Renal cortical epithelial cell (primary cell): ENCODE measurements at places on chromosomes 7 and 10. TPM values are rescaled to one million over a fixed set of nuclear protein-coding genes. Genes with fewer than 3 reads are reported as not detected.

- no peak for DNase-seq
Measured at GRCh38 chr10:133237241-133237587, 441 bp upstream of the VENTX start.

C10orf105 gene
- not detected in 2 replicates for total RNA-seq

PLEKHS1 gene
- under 0.01 and 0.45 TPM in 2 replicates for total RNA-seq

- no peak for DNase-seq
Measured at GRCh38 chr7:20438694-20439376, 108.1 kb downstream of the ITGB8 start.

DNA sequence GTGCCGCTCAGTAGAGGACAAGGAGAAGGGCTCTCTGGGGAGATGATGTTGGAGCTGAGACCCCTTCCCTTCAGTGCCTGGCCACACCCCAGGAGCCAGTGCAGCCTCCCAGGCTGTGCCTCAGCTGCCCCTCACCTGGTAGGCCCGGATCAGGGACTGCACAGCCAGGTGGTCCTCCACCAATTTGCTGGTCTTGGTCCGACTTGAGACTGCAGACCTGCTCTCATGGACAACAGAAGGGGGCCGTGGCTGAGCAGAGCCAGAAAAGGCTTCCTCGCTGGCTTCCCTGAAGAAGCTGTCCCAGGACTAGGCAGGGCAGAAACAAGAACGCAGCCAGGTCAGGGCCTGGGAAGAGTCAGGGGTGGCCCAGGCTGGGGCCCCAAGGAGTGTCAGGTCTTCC is 5.5 kb downstream of the OGDHL start:
- DNase-seq: no peak

DNA sequence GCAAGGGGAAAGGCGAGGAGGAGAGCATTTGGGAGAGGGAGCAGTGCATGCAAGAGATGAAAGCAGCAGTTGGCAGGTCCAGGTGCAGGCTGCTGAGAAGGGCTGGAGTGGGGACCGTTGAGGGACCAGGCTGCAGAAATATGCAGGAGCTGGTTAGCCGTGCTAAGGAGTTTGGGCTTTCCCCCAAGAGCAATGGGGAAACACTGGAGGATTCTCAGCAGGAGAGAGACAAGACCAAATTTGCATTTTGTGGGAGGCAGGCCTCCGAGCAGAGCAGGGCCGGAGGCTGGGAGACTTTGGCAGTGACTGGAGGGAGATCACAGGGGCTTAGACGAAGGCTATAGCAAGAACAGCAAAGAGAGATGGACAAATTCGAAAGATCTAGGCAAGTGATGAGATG is 11.8 kb downstream of the BTBD16 start:
- no peak for DNase-seq

DNA sequence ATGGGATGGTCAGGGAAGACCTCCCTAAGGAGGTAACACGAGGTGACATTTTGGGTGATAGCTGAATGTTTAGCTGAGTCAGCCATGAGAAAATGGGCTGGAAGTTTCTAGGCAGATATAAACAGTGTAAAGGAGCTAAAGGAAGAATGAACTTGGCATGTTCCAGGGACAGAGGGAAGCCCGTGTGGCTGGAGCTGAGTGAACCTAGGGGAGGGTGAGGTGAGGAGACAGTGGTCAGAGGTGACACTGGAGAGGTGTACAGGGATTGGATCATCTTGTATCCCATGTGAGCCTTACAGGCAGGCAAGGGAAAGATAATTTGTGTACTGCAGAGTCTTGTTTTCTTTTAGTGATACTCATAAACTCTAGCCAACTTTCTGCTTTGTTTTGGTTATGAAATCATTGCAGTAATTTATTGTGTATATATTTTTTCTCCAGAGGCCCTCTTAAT is 1.8 kb downstream of the STARD3NL start:
- DNase-seq: no peak

GRCh38 chr10:49174926-49175500 is 13.2 kb downstream of the TMEM273 start:
- DNase-seq: no peak

DNA sequence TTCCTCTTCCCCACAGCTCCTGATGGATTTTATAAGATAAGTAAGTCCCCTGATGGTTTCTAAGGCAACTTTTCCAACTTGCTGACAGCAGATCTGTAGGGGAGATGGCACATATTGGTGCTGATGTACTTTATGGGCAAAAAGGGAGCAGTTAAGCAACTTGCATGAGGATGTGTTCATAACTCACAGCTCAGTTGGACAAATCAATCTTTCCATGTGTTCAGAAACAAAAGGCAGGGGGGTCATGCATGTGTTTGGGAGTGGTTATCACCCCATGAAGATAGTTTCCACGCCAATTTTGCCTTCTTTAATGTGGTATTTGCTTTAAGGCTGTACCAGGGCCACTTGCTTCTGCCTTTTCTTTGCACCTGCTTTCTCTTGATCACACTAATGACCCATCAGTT is 6.1 kb downstream of the RBM20 start:
- DNase-seq: no peak

GRCh38 chr10:125063256-125063925 is 97.0 kb downstream of the CTBP2 start:
- peak; percentile 41 for DNase-seq

GRCh38 chr7:45594745-45595535 is 20.8 kb downstream of the ADCY1 start:
- DNase-seq: no peak

- no peak for DNase-seq
Measured at GRCh38 chr7:11120675-11121220, 147.1 kb downstream of the PHF14 start.

GRCh38 chr10:91816981-91817380 is 18.8 kb downstream of the TNKS2 start:
- DNase-seq: no peak

DNA sequence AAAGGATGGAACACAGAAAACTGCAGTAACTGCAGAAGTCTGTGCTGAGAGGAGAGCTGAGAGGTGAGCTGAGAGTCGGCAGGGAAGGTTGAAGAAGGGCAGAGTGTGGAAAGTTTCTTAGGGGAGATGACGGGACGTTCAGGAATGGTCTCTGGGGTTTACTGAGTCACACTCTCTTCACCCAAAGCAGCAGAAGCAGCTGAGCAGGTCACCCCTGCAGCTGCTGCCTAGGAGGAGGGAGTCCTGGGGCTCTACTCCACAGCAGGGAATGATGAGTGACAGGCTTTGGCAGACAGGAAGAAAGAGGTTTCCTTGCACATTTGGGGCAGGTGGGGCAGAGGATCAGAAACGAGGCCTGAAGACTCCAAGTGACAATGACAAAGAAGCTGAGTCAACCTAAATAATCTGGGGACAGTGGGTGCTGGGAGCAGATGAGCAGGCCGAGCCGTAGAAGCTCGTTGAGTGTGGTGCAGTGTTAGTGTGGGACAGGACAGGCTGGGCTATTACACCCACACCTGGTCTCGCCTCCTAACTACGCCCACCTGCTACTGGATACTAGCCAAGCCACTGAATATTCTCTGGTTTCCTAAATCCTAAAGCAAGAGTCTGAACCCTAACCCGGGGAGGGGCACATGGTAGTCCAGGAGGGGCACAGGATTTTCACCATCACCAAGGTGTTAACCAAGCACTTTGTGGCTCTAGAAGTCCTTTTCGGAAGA is 24.9 kb downstream of the BEND7 start:
- peak; percentile 7 for DNase-seq

DNA sequence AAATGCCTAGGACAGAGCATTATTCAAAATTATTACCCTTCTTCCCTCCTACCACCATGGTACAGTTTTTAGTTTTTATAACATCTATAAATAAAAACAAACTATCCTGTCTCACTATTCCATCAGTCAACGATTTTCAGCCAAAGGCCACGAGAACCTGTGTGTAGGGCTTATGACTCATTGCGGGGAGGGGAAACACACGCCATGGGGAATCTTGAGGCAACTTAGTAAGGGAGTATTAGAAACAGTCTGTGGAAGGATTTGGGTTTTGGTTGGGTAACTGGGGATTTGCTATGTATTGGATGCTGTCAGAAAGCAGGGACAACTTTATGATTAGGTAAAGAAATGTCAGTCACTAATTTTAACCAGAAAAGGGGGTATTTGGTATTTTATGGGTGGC is 14.7 kb downstream of the GPR141 start:
- DNase-seq: no peak

DNA sequence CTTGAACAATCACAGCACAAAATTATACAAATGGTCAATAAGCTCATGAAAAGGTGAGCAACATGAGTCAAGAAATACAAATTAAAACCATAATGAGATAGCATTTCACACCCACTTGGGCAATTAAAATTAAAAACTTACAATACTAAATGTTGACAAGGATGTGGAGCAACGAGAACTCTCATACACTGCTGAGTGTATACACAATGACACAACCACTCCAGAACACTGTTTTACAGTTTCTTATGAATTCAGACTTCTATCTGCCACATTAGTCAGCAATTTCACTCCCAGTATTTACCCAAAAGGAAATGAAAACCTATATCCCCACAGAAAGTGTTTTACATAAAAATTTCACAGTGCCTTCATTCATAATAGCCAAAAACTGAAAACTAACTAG is 31.1 kb downstream of the GDI2 start:
- DNase-seq: no peak
